ENCODE measurements at places on chromosomes 16 and 17. TPM values are rescaled to one million over a fixed set of nuclear protein-coding genes. Genes with fewer than 3 reads are reported as not detected.

TIMP2 gene
- polyA plus RNA-seq, result 0.40 TPM

ARL5C gene
- polyA plus RNA-seq, result not detected

TEKT5 gene
- polyA plus RNA-seq, result not detected

NPIPA2 gene
- not detected for polyA plus RNA-seq

MYH11 gene
- 0.57 TPM for polyA plus RNA-seq

KRT40 gene
- polyA plus RNA-seq, result not detected

SDR42E2 gene
- 0.81 TPM for polyA plus RNA-seq

NOS2 gene
- polyA plus RNA-seq, result 0.08 TPM

ZBTB4 gene
- 19.2 TPM for polyA plus RNA-seq

TOX3 gene
- not detected for polyA plus RNA-seq

Data from naive B cell (primary cell).